ENCODE measurements at places on chromosomes 4 and X. TPM values are rescaled to one million over a fixed set of nuclear protein-coding genes. Genes with fewer than 3 reads are reported as not detected.

RASGEF1B gene
- total RNA-seq = 0.46 TPM

CXCL8 gene
- 29.5 TPM for total RNA-seq

PABPC5 gene
- 1.1 TPM for total RNA-seq

ZFP92 gene
- total RNA-seq = 0.28 TPM

NHSL2 gene
- 0.28 TPM for total RNA-seq

XPNPEP2 gene
- 1.9 TPM for total RNA-seq

PABPC1L2B gene
- not detected for total RNA-seq

TIGD4 gene
- total RNA-seq = 0.14 TPM

CENPC gene
- 9.1 TPM for total RNA-seq

SPANXC gene
- not detected for total RNA-seq

MMRN1 gene
- total RNA-seq = 0.14 TPM

NUDT9 gene
- 19.3 TPM for total RNA-seq

NXF2B gene
- not detected for total RNA-seq

NAP1L5 gene
- 9.8 TPM for total RNA-seq

FAM9C gene
- under 0.01 TPM for total RNA-seq

NWD2 gene
- not detected for total RNA-seq

PSAPL1 gene
- not detected for total RNA-seq

VEGFD gene
- 0.46 TPM for total RNA-seq

SERPINA7 gene
- total RNA-seq = not detected

NUDT11 gene
- total RNA-seq = 17.7 TPM

NLGN3 gene
- total RNA-seq = 0.18 TPM

NAP1L2 gene
- 1.1 TPM for total RNA-seq

SCML1 gene
- 6.4 TPM for total RNA-seq

TRAM1L1 gene
- 0.43 TPM for total RNA-seq

CENPVL3 gene
- total RNA-seq = not detected

TRAPPC11 gene
- 49.9 TPM for total RNA-seq

POLA1 gene
- 6.4 TPM for total RNA-seq

JAKMIP1 gene
- not detected for total RNA-seq

MAGIX gene
- 1.4 TPM for total RNA-seq

MAGEB2 gene
- not detected for total RNA-seq

TCEAL9 gene
- total RNA-seq = 169 TPM

PF4V1 gene
- 51.0 TPM for total RNA-seq

NPY1R gene
- total RNA-seq = 0.14 TPM

CLIC2 gene
- 3.9 TPM for total RNA-seq

AFP gene
- total RNA-seq = 0.55 TPM

UTP3 gene
- total RNA-seq = 15.4 TPM

UCP1 gene
- not detected for total RNA-seq

PROM1 gene
- not detected for total RNA-seq

SRPX2 gene
- total RNA-seq = 29.2 TPM

RIPPLY1 gene
- not detected for total RNA-seq

LUZP4 gene
- not detected for total RNA-seq

SSX5 gene
- total RNA-seq = not detected

EGFL6 gene
- 1.00 TPM for total RNA-seq

KCNE5 gene
- 0.74 TPM for total RNA-seq

DMP1 gene
- not detected for total RNA-seq

LRCH2 gene
- total RNA-seq = 14.2 TPM

Data from smooth muscle cell of bladder (primary cell).